Hippocampal formation (tissue), 2 donors: ENCODE measurements at places on chromosomes 1 and 21.

DNA sequence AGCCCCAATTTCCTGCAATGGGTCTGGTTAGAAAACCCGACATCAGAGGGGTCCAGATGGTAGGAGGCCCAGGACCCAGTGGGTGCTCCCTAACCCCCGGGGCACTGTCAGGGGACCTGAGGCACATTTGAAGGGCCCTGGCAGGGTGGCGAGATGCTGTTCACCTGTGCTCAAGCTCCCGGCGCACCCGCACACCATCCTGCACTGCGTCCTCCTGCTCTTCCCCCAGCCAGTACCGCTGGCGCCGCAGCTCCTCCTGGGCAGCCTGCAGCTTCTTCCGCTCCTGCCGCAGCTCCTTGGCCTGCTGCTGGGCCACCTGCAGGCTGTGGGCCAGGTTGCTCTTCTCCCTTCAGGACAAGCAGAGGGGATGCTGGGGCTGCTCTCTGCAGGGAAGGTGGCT lies 36.0 kb downstream of the RNU1-1 start:
- no peak for DNase-seq

DNA sequence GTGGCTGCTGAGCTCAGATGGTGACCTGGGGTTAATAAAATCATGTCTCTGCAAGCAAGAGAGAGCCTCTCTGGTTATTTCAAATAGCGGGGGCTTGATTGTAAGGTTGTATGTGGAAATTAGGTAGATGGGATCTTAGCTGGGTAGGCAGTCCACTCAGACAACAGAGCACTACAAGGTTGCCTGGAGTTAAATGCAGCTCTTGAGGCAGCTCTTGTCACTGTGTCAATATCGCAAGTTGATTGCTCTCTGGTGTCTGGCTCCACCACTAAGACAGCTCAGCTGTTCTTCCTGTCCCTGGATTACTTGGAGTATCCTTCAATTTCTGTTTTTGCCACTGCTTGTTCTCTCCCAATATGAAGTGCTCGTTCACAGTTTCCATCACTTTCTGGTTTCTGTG lies 93.8 kb downstream of the C21orf91 start:
- no peak for DNase-seq

- no peak for DNase-seq
Observed at GRCh38 chr1:86828024-86828423, 85.9 kb downstream of the SELENOF start.

GRCh38 chr21:20800106-20800505 lies 198.1 kb upstream of the NCAM2 start:
- DNase-seq: no peak

- DNase-seq: no peak
Observed at GRCh38 chr1:240739139-240739538, 127.2 kb upstream of the GREM2 start.

DNA sequence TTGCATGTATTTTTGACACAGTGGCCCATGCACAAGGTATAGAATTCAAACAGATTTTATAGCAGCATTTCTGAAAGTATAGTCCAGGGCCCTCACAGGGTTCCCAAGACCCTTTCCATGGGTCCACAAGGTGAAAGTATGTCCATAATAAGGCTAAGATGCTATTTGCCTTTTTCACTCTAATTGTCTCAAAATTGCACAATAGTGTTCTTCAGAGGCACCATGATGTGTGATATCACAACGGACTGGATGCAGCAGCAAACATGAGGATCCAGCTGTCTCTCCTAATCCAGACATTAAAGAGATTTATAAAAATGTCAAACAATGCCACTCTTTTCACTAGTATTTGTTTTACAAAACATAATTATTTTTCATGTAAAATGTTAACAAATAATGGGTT lies 88.8 kb upstream of the PRDX6 start:
- no peak for DNase-seq

DNA sequence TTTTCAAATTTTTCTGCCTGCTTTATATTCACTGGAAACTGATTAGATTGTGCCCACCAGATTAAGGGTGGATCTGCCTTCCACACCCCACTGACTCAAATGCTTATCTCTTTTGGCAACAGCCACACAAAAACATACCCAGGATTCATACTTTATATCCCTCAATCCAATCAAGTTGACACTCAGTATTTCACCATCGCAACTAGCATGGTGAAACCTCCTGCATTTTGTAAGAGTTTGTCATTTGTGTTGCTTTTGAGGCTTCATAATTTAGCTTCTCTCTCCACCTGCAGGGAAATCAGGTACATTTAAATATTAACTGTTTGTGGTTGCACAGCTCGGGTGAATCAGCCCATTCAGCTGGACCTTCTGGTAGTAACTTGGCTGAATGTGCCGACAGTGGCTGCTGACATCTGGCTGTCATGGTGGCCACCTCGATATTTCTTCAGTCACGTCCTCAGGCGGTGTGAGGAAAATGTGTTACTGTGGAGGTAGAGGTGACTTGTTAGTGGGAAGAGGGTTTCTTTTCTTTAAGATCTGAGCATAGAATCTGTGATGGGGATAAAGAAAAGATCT lies 224.0 kb downstream of the PTBP2 start:
- no peak for DNase-seq
